Fibroblast of skin of scalp (primary cell): ENCODE measurements at places on chromosomes 4 and X.

DNA sequence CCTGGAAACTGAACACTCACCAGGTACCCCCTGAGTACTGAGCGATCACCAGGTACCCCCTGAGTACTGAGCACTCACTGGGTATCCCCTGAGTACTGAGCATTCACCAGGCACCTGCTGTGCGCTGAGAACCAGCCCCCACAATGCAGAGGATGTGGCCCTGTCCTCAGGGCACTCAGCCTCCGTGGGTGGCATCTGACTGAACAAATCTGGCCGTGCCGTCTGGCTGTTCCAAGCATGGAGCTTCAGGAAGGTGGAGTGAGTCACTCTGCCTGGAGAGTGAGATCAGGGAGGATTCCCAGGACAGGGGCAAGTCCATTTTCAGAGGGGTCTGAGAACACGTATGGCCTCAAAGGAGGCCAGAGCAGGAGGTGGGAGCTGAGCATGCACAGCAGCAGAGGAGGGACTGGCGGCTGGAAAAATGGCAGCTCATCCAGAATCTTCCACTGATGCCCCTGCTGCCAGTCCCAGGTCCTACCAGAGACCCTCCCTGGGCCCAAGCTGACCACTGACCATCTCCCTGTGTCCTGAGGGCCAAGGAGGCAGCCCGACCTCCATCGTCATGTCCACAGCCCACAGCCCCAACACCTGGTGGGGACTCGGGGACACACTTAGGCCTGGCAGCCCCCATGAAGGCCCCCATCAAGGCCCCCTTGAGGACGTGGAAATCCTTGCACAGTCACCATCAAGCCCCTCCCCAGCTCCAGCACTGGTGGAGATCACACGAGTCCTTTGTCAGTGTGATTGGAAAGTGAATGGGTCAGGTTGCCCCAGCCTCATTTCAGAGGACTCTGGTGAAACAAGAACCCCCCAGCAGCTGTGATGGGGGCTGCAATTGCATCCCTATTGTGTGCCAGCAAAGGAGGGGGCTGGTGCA is 94.1 kb downstream of the HMX1 start:
- no peak for DNase-seq

DNA sequence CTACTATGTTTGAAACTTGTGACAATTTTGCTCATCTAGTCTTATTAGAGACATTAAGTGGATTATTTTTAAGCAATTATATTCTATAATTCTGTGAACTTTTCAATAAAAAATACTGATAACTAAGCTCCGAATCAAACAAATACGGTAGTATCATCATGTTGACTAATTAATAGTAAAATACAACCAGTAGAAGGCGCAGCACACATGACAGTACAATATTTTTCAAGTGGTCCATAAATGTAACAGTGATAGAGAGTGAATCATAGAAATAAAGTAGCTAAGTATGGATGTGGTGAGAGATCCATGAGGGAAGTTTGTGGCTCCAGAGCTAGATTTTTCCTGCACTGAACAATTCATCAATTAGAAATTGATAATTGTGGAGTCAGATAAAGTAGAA is 666.2 kb downstream of the KCTD8 start:
- DNase-seq = no peak

GRCh38 chr4:122083989-122084388 is 68.1 kb upstream of the BLTP1 start:
- DNase-seq = no peak

GRCh38 chr4:129248621-129249020 is 152.7 kb downstream of the C4orf33 start:
- DNase-seq = no peak

- peak; percentile 92 for DNase-seq
These were observed 253.6 kb downstream of the CBLL2 start for GRCh38 chrX:22526339-22526738.

GRCh38 chrX:71053217-71053621 is 14.9 kb downstream of the SNX12 start:
- peak; percentile 3 for DNase-seq

- DNase-seq = no peak
These were observed 371.4 kb upstream of the BOD1L1 start for GRCh38 chr4:13998850-13999445.

DNA sequence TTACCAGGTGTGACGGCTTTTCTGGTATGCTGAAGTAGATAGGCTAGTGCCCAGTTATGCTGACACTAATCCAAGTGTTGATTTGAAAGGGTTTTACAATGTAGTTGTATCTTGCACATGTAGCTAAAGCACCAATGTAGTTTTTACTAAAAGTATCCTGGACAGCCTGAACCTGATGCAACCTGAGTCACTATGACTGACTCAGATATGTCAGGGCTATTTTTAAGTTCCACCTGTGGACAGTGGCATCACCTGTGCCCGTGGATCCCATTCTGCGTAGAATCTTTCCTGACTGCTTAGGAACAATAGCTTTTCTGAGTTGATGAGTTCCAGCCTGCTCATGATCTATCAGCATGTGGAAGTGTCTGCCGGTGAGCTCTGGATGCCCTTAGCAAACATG is 58.1 kb downstream of the CCNG2 start:
- no peak for DNase-seq

- DNase-seq = no peak
These were observed 531.0 kb downstream of the SMARCA1 start for GRCh38 chrX:128992107-128992971.

GRCh38 chr4:118950929-118951570 is 62.4 kb downstream of the SYNPO2 start:
- DNase-seq = no peak

DNA sequence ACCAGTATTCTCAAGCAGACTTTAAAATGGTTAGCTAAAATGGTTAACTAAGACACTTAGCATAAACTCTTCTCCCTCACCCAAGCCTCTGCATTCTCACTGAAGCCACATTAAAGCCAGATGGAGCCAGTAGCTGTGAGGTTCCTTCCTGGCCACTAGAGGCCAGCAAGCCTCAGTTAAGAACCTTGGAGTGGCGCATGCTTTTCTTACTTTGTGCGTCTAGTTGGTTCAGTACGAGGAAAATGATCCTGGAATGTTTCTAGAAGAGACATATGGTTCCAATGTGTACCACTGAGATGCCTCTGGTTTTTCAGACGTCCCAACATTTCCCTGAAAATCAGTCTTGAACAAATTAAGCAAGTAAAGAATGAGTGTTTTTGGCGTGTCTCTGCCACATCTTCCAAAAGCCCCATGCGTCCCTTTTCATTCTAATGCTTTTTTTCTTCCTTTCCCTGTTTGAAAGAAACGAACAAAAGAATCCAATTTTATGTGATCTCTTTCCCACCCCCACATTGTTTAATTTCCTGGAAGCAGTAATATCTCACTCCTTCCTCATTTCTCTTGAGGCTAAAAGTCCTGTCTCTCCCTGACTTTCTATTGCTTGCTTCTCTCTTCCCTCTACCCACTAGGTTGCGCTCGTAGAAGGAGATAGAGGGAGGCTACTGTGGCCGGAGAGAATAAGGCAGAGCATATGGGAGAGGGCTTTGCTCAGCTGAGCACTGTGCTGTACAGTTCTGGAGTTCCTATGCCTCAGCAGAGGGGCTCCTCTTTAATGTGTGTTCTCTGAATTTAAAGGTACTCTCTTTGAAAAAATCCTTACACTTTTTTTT is 82.9 kb upstream of the TAB3 start:
- peak; percentile 50 for DNase-seq

DNA sequence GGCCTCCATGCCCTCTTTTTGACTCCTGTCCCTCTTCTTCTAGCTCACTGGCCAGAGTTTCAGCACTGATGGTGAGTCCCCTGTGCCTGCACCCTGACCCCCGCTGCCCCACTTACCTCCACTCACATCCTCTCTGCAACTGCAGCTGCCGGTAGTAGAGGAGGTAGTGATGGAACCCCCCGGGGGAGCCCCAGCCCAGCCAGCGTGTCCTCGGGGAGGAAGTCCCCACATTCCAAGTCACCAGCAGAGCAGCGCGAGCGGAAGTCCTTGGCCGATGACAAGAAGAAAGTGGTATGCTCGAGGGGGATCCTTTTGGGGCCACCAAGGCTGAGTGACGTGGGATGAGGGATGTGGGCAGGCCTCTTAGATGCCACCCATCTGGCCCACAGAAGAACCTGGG is 5.8 kb downstream of the ARAF start:
- no peak for DNase-seq

- DNase-seq = no peak
These were observed 129.2 kb downstream of the MID1IP1 start for GRCh38 chrX:38930474-38930873.

- DNase-seq = no peak
These were observed 223.4 kb downstream of the BCOR start for GRCh38 chrX:39874202-39874816.

- peak; percentile 46 for DNase-seq
These were observed 41.1 kb upstream of the ACSL4 start for GRCh38 chrX:109774136-109774535.

DNA sequence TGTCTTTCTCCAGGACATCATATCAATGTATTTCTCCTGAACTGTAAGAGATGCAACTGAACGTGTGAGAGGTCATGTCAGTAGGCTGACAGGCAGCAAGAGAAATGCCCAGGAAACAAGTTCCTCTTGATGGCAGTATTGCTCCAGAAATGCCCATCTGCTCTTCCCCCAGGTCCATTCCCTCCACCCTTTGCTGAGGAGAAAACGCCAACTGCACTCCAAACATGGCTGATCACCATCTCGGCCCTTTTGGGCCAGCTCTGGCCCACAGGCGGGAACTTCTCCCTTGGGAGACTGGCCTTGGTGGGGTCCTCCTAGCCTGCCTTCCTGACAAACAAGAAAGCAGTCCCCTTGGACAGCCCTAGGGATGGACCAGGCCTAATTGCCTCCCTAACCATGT is 276.5 kb upstream of the AGTR2 start:
- no peak for DNase-seq

DNA sequence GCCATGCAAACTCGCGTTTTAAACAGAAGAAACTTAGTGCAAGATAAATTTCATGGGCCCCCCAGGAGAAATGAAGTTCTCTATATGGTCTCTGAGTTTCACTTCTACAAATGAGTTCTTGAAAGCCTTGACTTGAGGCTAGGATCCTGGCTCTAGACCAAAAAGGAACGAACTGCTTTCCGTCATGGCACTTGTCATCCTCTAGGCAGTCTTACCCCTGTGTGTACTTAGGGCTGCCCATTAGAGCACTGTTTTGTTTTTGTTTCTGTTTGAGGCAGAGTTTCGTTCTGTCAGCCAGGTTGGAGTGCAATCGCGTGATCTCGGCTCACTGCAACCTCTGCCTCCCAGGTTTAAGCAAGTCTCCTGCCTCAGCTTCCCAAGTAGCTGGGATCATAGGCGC is 29.0 kb downstream of the RNF4 start:
- no peak for DNase-seq

GRCh38 chrX:131735127-131735526 is 191.3 kb downstream of the OR13H1 start:
- DNase-seq = no peak

DNA sequence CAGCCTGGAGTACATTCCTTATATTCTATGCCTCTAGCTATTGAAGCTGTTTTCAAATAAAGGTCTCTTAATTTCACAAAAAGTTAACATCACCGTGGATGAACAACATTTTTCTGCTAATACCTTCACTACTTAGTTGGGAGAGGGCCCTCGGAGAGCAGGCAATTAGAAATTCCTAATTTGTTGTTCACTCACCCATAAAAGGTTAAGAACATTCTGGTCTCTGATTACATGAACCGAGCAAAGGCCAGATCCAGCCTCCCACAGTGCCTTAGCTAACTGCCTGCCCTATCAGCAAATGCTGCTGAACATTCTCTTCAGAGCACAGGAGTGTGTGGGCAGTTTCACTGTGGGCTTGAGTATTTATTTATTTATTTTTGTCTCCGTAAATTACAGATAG is 36.0 kb upstream of the TTC29 start:
- peak; percentile 23 for DNase-seq

DNA sequence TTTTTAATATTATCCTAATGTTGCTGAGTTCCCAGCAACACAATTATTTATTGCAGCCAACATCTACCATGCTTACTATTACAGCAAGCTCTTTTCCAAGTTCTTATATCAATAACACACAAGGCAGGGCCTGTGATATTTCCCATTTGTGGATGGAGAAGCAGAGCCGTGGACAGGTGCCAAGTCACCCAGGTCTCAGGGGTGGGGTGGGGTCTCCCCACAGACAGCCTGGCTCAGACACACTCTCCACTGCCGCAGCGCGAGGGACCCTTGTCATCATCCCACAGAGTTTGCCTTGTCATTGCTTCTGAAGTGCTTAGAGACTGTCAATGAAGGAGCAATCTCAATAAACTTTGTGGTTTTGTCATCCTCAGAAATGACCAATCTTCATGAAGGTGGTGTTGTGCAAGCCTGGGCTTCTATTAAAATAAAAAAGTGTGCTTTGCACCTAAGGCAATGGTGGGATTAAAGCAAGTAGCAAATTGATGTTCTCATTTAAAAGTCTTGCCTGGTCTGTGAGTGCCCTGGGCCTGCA is 76.1 kb downstream of the SORBS2 start:
- no peak for DNase-seq

- no peak for DNase-seq
These were observed 271.5 kb downstream of the NR3C2 start for GRCh38 chr4:148170408-148171365.

DNA sequence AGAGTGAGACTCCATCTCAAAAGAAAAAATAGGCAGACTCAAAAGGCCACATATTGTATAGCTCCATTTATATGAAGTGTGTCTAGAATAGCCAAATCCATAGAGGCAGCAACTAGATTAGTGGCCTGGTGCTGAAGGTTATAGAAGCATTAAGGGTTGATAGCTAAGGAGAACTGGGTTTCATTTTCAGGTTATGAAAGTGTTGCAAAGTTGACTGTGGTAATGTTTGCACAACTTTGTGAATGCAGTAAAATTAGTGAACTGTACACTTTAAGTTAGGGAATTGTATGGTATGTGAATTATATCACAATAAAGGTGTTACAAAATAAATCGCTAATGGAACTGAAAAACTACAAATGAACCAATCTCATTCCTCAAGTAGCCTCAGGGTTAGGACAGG is 28.3 kb downstream of the TXLNG start:
- DNase-seq = no peak

GRCh38 chr4:115437739-115438138 is 324.3 kb upstream of the NDST4 start:
- no peak for DNase-seq

DNA sequence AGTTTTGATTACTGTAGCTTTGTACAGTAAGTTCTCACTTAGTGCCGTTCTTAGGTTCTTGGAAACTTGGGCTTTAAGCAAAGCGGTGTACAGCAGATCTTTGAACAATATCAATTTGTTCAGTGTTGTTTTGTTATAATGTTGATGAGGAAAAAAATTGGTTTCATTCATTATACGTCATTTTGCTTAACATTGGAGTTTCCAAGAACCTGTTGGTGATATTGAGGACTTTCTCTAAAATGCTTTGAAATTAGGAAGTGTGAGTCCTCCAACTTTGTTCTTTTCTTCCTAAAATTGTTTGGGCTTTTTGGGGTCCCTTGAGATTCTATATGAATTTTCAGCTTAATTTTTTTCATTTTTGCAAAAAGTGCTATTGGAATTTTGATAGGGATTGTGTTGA is 49.1 kb downstream of the STAG2 start:
- DNase-seq = no peak

- DNase-seq = no peak
These were observed 36.3 kb upstream of the GRPR start for GRCh38 chrX:16087076-16087475.

GRCh38 chr4:89929425-89930159 is 34.9 kb downstream of the MMRN1 start:
- DNase-seq = no peak
